ENCODE measurements at places on chromosomes 5 and 9.

- no peak for DNase-seq
Measured at GRCh38 chr5:139872851-139873794, 77.5 kb downstream of the PSD2 start.

- DNase-seq = no peak
Measured at GRCh38 chr5:55913466-55914413, 62.6 kb downstream of the IL31RA start.

DNA sequence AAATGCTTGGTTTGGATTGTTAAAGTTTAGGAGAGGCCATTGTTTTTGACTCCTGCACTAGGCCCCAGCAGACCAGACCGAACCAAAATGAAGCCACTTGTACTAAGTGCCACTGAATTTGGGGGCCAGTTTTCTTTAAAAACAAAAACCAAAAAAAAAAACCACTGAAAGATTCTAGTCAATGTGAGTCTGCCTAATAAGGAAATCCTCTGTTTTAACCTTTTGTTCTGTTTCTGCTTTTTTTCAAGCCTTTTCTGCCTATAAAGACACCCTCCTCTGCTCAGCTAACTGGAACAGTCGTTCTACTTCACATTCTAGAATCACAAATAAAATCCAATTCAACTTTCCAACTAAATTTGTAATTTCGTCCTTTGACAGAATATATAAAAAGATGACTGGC lies 64.9 kb downstream of the SERINC5 start:
- peak; percentile 69 for DNase-seq

- DNase-seq = no peak
Measured at GRCh38 chr5:129973716-129974426, 69.6 kb downstream of the CHSY3 start.

DNA sequence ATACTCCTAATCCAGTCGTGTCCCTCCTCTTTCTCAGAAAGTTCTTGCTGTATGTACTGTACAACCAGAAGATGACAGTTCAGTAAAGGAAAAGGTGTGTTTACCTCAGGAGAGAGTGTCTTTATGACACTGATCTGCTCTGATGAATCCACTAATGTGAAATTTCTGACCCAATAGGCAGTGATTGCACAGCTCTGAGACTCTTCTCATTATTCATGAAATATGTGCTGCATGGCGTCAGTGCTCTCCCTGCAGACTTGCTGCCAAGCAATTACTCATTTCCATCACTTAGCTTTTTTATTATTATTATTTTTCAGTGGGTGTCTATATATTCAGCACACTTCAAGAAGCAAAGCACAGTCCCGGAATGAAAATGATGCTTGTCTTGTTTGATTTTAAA lies 389.0 kb downstream of the RASEF start:
- DNase-seq = no peak

GRCh38 chr9:76571288-76571687 lies 112.3 kb downstream of the GCNT1 start:
- no peak for DNase-seq

DNA sequence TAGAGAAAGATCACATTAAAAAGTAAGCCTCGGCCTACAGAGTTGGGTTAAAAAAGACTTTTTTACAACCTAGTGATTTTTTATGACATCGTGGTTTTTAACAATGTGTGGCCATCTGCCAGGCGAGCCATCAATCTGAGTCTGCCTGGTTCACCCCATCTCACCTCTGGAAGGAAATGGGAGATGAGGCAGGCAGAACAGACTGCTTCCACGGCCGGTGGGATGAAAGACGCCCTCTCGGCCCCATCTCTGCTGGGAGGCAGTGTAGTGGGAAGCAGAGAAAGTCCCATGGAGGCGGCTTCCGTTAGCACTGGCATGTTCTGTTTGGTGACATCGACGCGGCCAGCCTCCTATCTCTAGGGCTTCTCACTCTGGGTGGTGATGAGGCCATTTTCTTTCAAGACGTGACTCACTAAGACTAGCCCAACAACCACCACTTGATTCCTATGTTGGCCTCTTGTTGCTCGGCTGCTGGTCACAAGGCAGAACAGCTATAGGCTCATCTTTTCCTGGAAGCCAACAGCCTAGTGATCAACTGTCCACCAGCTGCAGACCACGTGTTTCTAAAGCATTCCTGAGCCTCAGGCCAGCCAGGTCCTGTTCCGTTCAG lies 132.4 kb upstream of the OTULINL start:
- DNase-seq = no peak

DNA sequence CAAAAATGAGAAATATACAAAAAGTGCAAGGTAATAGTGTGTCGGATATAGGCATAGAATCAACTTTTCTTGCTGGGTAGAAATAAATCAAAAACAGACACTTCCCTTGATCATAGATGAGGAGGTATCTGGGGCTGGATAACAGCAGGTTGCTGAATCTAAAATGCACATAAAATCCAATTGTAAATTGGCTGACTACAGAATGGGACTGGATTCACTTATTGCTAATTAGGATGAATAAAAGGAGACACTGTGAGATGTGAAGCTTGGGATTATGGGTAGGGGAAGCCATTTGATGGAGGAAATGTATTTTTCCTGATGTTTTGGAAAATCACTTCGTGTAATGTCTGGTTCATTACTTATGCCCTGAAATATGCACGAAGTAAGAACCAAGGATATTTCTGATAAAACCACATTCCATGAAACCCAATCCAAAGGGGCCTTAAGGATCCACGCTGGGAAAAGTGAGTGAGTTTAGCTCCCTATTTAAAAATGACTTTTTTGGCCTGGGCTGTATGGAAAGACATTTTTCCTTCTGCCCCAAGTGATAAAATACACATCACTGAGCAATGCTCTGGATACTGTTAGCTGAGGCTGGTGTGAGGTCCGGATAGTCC lies 136.1 kb downstream of the MARCHF11 start:
- DNase-seq = no peak

DNA sequence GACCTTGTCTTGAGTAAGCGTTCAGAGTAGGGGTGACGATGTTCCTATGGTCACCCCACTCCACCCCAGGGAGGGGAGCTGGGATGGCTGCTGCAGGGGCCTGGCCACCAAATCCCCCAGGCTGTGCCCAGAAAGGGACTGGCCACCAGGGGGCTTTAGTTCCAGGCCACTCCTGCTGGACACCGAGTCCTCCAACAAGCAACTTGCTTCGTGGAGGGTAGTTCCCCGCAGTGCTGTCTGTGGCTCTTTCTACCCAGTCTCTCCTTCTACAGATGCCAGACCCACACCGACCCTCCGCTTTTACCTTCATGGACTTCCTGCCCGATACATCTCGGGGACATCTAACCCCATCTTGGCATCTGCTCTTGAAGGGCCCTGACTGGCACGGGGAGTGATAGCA lies 35.7 kb upstream of the GABRP start:
- DNase-seq = no peak

DNA sequence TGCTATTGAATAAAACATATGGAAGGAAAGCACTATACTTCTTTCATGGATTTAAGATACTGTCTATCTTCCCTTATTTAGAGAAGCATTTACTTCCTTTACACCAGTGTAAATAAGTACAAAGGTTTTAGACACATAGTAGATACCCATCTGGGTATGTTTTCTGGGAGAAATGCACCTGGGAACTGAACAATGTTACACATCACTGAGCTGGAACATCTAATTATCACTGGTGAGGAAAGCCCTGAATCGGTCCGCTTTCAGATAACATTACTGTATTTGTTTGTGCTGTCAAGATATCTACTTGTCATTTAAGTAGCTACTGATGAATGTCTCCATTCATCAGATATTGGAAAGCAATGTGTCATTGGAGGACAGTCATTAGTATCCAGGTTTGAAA lies 964.7 kb upstream of the PTPRD start:
- DNase-seq = no peak

GRCh38 chr5:126998201-126998631 lies 32.1 kb downstream of the MARCHF3 start:
- DNase-seq = no peak

GRCh38 chr9:5626727-5627634 lies 1.9 kb upstream of the RIC1 start:
- peak; percentile 79 for DNase-seq

DNA sequence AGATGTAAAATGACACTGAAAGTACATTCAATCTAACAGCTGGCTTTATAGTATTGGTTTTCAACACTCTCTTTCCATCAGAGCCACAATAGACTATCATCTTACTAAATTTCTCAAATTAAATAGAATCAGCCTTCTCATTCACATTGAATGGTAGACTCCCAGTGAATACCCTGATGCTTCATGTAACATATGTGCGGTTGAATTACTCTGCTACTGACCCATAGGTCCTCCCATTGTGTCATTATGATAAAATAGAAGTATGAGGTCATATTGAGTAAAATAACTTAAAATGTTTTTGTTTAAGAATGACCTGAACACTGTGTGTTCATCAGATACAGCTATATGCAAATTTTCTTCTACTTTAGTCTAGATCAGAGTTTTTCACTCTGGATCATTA lies 75.9 kb upstream of the ADAMTSL1 start:
- DNase-seq = no peak
